ENCODE measurements at places on chromosomes 1 and 21.
A peak's percentile ranks its signal among the peaks of the same experiment; 100 is the strongest.

DNA sequence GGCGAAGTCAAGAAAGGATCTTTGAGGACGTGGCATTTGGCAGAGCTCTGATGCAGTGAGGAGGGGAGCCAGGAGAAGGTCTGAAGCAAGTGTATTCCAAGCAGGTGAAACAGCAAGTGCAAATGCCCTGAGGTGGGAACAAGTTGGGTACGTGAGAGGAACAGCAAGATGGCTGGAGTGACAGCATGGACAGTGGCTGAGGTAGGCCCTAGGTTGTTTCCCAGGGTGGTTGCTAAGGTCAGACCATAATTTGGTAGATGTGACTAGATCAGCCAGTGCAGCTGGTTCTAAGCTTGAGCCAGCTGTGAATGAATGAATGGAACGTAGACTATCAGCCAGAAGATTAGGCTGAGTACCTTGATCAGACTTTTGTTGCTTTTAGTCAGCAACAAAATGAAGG lies 37.5 kb upstream of the JUN start:
- no peak for DNase-seq

GRCh38 chr21:34279883-34280282 lies 83.9 kb upstream of the KCNE2 start:
- no peak for DNase-seq

GRCh38 chr1:3170561-3171453 lies 101.8 kb downstream of the PRDM16 start:
- DNase-seq: peak; percentile 72

GRCh38 chr1:55876276-55877060 lies 661.3 kb upstream of the USP24 start:
- DNase-seq: no peak

DNA sequence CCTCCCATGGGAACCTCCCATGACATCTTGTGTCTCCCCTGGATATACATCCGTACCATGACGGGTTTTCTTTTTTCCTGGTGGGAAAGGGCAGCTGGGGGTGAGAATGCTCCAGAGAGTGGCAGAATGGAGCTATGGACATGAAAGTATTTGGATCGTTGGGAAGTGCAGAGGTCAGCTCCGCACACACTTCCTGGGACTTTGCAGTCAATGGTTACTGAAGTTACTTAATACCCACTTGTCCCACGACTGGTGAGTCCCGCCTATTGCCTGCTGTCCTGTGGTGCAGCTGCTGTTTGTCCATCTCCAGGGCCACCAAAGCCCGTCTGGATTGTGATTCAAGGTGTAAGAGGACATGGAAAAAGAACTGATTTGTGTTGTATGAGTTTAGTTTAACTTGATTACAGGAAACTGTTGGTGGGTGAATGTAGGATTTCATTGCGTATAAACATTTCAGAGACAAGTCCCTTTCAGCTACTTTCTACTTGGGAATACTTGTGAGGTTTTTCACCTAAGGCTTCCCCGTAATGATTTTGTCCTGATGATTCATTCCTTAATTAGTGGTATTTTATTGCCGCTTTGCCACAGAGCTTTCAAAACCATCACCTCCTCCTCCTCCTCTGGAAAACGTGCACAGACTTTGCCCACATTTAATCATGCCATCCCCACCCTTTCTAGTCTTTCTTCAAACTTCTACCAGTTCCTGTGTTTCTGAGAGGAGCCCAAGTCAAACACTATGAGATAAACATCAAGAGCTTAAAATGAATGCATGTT lies 308.8 kb downstream of the KIF26B start:
- no peak for DNase-seq

GRCh38 chr21:43890042-43890441 lies 25.0 kb downstream of the AGPAT3 start:
- DNase-seq: no peak

- DNase-seq: no peak
Measured at GRCh38 chr1:22569269-22569668, 6.0 kb downstream of the EPHA8 start.

GRCh38 chr1:99677416-99677815 lies 31.5 kb downstream of the PALMD start:
- no peak for DNase-seq
